Stimulated activated CD4-positive, alpha-beta T cell treated with anti-CD3 and anti-CD28 coated beads, Interleukin-15, amount 100 ng/mL, for 1 hour (primary cell): ENCODE measurements at places on chromosomes 1 and 21.

GRCh38 chr1:196538473-196538872 lies 69.8 kb downstream of the KCNT2 start:
- no peak for DNase-seq

- DNase-seq = no peak
Observed at GRCh38 chr1:61873581-61873980, 131.3 kb downstream of the PATJ start.

DNA sequence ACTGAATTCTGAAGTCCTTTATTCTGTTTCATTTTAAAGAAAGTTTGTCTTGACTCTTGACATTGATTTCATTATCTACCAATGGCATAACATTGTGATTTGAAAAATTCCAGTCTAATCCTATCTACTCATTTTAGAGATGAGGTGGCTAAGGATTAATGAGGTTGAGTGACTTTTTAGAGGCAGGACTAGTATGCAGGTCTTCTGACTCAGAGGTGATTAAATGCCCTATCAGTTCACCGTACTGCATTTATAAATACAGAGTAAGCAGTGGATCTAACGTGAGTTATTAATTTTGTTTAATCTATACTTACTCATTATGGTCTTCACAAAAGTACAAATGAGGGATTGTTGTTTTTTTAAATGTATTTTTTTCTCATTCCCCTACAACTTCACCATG lies 277.6 kb downstream of the PTBP2 start:
- no peak for DNase-seq

DNA sequence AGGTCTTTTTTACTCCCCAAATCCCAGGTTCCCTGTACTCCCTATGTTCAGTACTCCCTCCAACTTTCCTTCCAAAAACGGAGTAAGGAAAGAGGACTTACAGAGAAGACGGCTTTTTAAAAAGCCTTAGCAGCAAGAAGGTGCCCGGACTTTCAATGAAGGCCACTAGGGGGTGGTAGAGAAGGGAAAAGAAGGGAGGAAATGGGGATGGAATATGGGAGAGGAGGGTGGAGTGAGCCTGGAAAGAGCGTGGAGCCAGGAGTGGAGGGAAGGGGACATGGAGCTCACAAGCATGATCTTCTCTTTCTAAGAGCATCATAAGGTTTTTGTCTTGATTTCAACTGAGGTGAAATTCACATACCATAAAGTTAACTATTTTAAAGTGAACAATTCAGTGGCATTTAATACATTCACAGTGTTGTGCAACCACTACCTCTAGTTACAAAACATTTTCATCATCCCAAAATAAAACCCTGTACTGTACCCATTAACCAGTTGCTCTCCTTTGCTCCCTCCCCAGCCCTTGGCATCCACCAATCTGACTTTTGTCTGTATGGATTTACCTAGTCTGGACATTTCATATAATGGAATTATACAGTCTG lies 129.9 kb downstream of the ZNF281 start:
- no peak for DNase-seq
